Naive thymus-derived CD4-positive, alpha-beta T cell (primary cell): ENCODE measurements at places on chromosomes 7 and 10.

DNA sequence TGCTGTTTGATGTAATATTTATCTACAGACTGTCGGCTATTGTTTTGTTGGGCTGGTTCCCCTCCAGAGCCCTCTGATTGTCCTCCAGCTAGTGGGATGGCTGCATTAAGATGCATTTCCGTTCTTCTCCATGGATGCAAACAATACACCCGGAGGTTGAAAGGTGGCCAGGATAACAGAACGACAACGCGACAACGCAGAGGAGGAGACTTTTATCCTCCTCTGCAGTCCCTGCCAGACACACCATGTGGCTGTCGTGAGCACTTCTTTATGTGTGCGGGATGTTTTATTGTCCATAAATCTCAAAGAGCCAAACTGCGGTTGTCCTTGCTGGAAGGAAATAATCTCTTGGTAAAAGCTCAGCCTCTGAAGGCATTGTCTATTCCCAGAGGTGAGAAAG, 39.1 kb upstream of the TCERG1L start:
- no peak for DNase-seq

DNA sequence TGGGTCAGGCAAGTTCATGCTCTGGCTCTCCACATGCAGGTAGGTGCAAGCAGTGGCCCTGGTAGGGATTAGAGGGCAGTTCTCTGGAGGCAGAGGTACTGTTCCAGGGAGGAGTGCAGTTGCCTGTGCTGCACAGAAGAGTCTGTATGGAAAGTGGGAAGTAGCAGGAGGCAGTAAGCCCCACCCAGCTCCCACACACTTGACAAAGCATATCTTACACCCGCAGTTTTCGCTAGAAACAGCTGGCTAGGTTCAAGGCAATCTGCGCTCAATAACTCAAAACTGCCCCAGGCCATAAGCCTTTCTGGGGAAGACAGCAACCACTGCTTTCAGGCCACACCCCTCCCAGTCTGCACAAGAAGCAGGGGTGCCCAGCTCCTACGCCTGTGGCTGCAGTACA, 33.1 kb upstream of the ARMC3 start:
- no peak for DNase-seq

GRCh38 chr10:69295027-69295636, 16.8 kb downstream of the HK1 start:
- DNase-seq: no peak

DNA sequence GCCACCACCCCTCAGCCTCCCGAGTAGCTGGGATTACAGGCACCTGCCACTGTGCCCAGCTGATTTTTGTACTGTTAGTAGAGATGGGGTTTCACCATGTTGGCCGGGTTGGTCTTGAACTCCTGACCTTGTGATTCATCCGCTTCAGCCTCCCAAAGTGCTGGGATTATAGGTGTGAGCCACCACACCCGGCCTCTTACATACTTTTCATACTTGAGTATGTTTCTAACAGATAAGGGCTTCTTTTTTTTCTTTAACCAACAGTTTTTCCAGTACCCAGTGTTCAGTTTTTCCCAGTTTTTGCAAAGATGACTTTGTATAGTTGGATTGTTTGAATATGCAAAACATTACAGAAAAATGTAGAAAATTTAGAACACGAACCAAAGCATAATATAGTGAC, 7.7 kb downstream of the EIF4H start:
- DNase-seq: no peak

GRCh38 chr10:103281753-103282152, 4.8 kb downstream of the INA start:
- DNase-seq: no peak

GRCh38 chr10:101887775-101888174, 44.2 kb upstream of the KCNIP2 start:
- no peak for DNase-seq

- DNase-seq: no peak
Observed at GRCh38 chr10:116766837-116767634, 24.7 kb upstream of the HSPA12A start.

DNA sequence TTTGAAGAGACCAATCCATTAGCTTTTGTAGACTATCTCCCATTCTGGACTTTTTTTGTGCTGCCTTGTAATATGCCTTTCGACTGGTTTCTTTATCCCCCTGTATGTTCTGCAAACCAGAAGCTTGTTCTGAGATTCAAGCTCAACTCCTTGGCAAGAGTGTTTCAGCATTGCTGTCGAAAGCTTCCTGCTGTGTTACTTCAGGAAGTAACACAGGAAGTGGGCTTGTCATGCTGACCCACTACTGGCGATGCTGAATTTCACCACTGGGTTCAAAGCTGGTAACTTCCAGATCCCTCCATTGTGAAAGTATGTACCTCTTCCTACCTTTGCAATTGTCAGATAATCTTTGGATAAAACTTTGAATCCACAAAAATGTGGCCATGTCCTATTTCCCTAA, 57.9 kb upstream of the INSYN2A start:
- DNase-seq: no peak

DNA sequence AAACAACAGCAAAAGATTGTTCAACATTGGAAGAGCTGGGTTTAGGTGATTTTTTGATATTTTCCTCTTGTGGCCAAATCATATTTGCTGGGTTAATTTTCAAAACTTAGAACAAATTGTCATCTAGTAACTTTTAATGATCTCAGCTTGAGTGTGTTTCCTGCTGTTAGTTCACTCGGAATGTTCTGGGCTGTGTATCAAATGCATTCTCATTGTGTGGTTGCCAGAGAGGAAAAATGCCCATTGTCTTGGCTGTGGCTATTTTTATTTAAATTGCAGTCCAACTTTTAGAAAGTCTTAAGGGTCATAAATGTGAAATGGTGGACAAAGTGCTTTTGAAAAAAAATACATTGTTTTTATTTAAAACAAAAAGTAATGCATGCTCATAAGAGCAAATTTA, 542.0 kb downstream of the TNS3 start:
- no peak for DNase-seq

DNA sequence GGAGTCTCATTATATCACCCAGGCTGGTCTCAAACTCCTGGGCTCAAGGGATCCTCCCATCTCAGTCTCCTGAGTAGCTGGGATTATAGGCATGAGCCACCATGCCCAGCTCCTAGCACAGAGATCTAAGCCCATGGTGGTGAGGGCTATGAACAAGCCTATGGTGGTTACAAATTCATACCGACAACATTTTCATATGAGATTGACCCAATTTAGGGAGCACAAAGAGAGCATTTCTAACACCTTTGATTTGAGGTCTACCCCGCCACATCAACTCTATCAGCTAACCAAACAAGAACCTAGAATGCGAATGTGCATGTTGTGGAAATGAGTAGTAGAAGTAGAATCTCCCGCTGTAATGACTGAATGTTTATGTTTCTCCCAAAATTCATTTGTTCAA, 14.2 kb upstream of the PRF1 start:
- DNase-seq: no peak

DNA sequence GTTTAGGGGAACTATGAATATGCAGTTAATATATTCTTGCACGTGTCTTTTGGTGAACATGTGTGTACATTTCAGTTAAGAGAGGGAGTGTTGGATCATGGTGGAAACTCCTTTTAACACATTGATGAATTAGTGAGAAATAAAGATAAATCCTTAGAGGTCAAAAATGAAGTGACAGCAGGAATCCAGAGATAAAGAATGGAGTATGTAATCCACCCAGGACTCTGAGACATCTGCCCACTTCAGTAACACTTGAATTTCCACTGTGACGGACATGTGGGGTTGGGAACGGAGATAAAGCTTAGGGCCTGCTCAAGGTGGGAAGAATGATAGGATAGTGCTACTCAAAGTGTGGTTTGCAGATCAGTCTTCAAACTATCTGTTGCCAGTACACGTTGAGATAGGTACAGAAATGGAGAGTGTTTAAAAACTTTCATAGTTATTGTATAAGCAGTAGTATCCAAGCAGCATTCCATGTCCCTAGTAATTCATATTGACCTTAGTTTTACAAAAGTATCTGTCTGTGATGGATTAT, 6.6 kb upstream of the RELN start:
- DNase-seq: no peak

DNA sequence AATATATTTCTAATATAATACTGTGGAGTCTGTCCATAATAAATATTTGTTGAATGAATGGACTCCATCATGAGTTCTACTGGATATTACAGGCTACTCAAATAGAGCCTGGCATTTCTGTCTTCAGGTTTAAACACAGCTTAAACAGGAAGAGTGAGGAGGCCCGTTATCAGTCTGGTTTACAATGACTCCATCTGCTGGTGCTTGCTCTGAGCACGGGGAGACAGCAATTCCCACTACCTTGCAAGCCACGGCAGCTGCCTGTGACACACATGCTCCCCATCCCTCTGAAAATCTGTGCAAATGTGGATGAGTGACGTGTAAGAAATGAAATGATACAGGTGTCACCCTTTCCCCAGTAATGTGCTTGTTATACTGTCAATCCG, 293.5 kb upstream of the IMMP2L start:
- no peak for DNase-seq

- no peak for DNase-seq
Observed at GRCh38 chr7:157526913-157527634, 190.3 kb downstream of the DNAJB6 start.

DNA sequence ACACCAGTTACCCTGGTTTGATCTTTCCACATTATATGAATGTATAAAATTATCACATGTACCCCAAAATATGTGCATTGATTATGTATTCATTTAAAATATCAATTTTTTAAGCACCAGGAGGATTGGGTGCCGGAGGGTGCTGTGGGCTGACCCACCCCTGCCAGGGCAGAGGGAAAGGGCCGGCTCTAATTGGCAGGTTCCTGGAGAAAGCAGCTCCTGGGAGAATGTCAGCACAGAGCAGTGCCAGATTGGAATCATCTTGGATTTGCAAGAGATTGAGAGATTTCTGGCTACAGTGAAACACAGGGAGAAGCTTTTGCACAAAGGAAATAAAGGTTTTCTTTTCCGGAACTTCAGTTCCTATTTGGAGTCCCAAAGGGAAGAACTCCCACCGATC, 264.4 kb upstream of the TCERG1L start:
- DNase-seq: no peak

DNA sequence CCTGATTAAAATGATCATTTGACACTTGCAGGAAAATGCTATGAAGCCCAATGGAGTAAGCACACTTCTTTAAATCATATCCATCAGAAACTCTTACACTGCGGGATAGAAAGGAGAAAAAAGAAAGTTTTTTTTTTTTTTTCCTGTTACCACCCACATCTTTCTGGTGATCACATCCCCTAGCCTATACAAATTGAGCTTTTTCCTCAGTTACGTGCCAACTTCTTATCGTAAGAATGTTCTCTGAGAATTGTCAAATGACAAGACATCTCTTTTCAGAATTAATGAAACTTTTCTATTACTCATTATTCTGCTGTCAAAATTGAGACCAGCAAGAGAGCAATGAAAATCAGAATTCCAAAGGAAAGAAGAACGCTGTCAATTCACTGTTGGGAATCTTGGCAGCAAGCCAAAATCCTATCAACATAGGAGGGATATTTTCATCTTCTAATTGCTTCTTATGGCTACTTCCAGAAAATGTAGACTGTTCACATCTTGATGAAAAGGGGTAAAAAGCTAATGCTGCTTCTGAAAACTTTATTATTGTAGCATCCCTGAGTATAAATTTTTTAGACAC, 179.5 kb downstream of the ADAM12 start:
- no peak for DNase-seq

DNA sequence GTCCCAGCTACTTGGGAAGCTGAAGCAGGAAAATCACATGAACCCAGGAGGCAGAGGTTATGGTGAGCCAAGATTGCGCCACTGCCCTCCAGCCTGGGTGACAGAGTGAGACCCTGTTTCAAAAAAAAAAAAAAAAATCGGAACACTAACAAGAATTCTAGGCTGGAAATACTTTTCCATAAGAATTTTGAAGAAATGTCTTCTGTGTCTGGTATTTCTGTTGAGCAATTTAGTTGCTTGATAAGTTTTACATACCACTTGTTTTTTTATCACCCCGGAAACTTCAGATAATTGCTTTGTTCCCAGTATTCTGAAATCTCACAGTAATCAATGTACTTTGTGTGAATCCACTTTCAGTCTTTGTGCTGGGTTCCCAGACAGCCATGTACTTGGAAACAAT, 25.8 kb downstream of the BZW2 start:
- DNase-seq: no peak

DNA sequence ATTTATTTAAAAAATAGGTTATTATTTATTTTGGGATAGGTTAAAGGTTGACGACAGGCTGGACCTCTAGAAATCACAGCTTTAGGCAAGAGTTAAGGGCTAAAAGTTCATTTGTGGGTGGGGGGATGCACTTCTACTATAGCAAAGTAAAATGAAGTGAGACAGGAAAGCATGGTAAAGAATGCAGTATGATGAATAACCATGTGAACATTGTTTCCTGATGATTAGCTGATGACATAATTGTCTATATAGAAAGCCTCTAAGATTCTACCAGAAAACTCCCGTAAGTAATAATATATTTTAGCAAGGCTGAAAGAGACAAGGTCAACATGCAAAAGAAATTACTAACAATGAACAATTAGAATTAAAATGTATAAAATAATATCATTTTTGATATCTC, 25.7 kb upstream of the PRSS37 start:
- DNase-seq: no peak

DNA sequence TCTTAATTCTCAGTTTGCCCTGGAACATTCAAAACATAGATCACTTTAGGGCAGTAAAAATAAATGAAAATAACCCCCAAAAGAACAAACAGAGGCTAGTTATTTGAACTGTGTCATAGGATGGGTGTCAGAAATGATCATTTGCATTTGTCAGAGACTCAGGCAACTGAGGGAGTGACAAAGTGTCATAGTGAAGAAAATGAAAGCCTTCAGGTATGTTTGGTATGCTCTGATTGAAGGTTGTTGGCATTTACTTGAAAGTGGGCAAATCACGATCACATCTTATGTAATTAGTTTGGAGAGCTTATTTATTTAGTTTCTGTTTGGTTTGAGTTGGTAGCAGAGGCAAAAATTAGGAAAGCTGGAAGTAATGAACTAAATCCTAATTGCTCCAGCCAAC, 880.9 kb downstream of the ANKRD7 start:
- no peak for DNase-seq

DNA sequence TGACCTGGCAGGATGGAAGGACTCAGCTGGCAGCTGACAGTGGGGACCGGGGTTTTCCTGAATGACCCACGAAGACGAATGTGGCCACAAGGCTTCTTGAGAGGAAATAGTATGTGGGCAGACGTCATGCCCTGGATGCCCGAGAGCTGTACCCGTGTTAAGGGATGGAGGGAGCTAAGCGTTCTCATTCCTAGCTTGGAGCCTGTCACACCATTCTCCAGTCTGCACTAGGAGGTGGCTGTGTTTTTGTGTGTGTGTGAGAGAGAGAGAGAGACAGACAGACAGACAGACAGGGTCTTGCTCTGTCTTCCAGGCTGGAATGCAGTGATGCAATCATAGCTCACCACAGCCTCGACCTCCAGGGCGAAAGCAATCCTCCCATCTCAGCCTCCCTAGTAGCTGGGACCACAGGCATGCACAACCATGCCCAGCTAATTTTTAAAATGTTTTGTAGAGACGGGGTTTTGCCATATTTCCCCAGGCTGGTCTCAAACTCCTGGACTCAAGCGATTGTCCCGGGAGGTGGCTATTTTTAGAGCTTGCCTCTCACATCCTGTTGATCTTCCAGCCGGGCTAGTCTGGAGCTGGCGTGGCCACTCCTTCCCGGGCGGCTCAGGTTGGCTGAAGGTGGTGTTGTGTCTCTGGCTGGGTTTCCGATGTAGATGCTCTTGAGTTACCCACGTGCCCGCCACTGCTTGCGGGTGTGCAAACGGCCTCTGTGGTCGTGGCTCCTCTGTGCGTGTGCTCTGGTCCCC, 2.1 kb downstream of the AMZ1 start:
- DNase-seq: no peak
